ENCODE measurements at places on chromosomes 5 and 9. TPM values are rescaled to one million over a fixed set of nuclear protein-coding genes. Genes with fewer than 3 reads are reported as not detected.

The ORM1 gene
- 0.82 TPM for total RNA-seq

GRCh38 chr9:75692309-75692708, 198.2 kb upstream of the PCSK5 start:
- no peak for DNase-seq

DNA sequence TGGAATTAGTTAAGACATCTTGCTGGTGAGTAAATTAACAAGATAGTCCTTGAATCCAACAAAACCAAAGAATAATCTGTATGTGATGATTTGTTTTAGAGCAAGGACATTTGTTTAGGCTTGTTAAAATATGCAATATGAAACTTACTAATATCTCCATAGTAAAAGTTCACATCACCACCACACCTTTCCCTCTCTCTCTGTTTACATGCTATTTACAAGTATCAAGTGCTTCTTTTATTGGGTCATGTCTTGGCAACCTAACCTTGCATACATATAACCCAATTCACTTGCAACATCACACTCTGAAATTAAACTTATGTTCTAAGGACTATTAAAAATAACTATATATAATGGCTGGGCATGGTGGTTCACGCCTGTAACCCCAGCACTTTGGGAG, 161.3 kb downstream of the CCDC192 start:
- no peak for DNase-seq

The LRRC19 gene
- total RNA-seq: not detected

The BASP1 gene
- total RNA-seq: 411 TPM

- no peak for DNase-seq
Observed at GRCh38 chr9:73872701-73873100, 624.4 kb upstream of the RORB start.

DNA sequence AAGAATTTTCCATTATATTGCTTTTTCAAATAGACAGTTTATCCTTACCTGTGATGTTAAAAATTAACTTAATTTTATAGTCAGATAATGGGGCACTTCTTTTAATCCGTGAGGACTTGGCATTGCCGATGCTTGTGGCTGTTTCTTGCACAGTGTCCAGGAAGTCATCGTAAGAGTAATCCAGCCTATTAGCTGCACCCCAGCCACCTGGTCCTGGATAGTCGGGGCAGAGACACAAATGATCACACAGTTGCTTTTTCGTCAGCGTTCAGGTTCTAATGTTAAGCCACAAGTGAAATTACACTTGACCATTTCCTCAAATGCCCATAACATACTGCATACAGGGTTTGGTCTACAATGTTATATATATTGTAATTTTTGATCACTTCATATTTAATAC, 107.4 kb downstream of the SVEP1 start:
- DNase-seq: no peak

The ALDH1A1 gene
- 1.2 TPM for total RNA-seq

The TMC1 gene
- 0.82 TPM for total RNA-seq

Data from frontal cortex (tissue), 4 donors.